ENCODE measurements at places on chromosomes 2 and 18.

GRCh38 chr2:212595036-212595654 is 56.5 kb upstream of the ERBB4 start:
- DNase-seq, result no peak

DNA sequence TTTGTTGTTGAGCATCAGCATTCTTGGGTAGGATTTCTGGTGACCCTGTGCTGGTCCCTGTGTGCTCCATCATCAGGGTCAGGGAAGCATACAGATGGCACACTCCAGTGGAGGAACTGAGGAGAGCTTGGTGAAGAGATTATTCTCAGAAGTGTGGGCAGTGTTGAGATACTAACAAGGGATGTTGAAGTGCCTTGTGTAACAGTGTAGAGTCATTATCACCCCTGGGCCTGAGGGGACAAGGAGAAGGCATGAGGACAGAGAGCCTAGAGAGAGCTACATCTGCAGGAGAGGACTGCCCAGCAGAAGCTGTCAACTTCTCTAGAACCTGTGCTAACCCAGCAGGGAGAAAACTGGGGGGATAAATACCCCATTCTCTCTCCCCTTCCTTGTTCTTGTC is 189.0 kb downstream of the PLCL1 start:
- peak; percentile 41 for DNase-seq

- DNase-seq, result no peak
Measured at GRCh38 chr2:204333861-204334260, 211.4 kb upstream of the PARD3B start.

GRCh38 chr2:95018861-95019550 is 6.5 kb upstream of the MAL start:
- DNase-seq, result no peak

DNA sequence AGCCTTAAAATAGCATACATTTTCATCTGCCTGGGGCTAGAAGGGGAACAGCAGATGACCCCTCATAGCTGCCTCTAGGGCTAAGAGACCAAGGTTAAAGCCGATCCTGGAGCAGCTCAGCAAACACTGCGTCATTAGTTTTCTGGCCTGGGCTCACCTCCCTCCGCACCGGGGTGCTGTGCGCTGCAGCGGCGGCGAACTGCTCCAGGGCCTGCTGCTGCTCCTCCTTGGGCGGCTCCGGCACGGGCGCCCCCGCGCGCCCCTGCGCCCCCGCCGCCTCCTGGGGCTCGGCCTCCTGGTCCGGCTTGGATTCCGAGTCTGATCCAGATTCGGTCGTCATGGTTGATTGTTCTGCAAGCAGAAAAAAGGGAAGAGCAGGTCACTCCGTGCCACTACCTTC is 55.0 kb downstream of the EPB41L3 start:
- no peak for DNase-seq

DNA sequence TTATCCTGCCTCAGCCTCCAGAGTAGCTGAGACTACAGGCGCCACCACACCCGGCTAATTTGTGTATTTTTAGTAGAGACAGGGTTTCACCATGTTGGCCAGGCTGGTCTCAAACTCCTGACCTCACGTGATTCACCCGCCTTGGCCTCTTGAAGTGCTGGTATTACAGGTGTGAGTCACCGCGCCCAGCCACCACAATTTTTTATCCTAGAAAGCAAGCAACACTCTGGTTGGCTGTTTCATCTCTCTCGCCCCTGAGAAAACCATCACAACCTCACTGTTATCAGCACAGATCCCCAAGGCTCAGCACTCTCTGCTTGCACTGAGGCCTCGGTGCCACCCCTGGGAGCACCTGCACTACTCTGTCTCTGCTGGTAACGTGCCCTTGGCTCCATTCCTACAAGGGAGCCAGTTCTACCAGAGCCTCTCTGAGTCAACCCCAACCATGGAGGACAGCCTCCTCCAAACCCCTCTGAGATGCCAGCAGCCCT is 134.8 kb upstream of the AGAP1 start:
- no peak for DNase-seq

GRCh38 chr2:71671203-71671854 is 218.0 kb downstream of the DYSF start:
- DNase-seq, result no peak

Measured in inflammatory macrophage treated with lipopolysaccharide for 1 hour (primary cell).